ENCODE measurements at places on chromosomes 2 and 18.

DNA sequence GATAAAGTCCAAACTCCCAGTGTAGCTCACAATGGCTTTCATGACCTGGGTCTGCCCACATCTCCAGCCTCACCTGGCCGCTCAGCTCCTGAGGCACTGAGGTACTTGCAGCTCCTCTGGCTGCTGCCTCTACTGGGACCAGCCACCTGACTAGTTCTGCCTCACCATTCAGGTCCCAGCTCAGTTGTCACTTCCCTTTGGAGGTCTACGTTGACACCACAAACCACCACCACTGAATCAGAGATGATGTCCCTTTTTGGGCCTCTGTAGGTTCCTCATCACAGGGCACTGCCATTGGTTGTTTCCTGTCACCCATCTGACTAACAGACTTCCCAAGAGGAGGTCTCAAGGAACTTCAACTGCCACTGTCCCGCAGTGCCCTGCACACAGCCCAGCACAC, 21.2 kb downstream of the SPP2 start:
- no peak for DNase-seq

GRCh38 chr2:145156199-145156598, 636.3 kb upstream of the ZEB2 start:
- DNase-seq: no peak

DNA sequence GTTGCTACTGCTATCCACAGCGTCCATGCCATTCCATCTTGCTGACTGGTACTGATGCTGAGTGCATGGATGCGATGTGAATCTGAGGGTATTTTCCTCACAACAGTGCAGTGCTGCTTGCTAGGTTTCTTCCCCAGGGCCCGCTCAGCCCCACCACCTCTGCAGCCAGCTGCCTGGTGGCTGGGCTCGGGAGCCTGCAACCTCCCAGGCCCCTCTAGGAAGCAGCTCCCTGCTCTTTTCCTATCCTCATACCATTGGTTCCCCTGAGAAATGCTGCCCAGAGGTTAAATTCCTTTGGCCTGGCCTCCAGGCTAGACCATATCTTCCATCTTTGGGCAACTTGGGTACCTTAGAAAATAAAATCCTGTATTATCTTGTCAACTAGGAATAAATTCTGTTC, 413.6 kb downstream of the TGIF1 start:
- no peak for DNase-seq

- DNase-seq: no peak
These were observed 2.4 kb downstream of the TEKT4 start for GRCh38 chr2:94873362-94874276.

DNA sequence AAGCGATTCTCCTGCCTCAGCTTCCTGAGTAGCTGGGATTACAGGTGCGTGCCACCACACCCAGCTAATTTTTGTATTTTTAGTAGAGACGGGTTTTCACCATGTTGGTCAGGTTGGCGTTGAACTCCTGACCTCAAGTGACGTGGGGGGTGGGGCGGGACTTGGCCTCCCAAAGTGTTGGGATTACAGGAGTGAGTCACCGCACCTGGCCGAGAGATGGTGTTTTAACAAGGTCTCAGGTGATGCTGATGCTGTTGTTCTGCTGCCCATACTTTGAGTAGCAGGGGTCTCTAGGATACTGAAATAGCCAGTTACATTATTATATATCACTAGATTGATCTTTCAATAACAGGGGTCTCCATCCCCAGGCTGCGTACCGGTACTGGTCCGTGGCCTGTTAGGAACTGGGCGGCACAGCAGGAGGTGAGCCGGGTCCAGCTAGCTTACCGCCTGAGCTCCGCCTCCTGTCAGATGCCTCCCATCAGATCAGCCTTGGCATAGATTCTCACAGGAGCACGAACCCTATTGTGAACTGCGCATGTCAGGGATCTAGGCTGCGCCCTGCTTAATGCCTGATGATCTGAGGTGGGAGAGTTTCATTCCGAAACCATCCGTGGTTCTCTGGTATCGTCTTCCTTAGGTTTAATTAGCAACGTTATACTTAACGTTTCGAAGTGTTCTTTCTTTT, 48.3 kb upstream of the SLC38A11 start:
- DNase-seq: no peak

GRCh38 chr2:25548601-25549000, 124.8 kb downstream of the DTNB start:
- no peak for DNase-seq

Measured in iPS DF 6.9 (cell line).